ENCODE measurements at places on chromosomes 2 and 18.

GRCh38 chr2:47345590-47345924 lies 57.4 kb upstream of the MSH2 start:
- no peak for DNase-seq

- DNase-seq, result no peak
Measured at GRCh38 chr2:83686863-83687262, 772.2 kb downstream of the SUCLG1 start.

- no peak for DNase-seq
Measured at GRCh38 chr2:237280939-237281338, 133.0 kb downstream of the COL6A3 start.

DNA sequence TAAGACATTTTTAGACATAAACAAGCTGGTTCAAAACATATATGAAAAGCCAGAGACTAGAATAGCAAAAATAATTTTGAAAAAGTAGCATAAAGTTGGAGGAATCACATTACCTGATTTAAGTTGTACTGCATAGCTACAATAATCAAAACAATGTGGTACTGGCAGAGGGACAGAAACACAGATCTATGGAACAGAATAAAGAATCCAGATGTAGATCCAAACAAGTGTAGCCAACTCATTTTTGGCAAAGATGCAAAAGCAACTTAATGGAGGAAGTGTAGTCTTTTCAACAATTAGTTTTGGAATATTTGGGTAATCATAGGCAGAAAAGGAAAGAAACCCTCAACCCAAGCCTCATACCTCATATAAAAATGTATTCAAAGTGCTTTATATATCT lies 278.7 kb upstream of the ZNF521 start:
- no peak for DNase-seq

GRCh38 chr18:11274144-11274794 lies 124.9 kb upstream of the PIEZO2 start:
- no peak for DNase-seq

DNA sequence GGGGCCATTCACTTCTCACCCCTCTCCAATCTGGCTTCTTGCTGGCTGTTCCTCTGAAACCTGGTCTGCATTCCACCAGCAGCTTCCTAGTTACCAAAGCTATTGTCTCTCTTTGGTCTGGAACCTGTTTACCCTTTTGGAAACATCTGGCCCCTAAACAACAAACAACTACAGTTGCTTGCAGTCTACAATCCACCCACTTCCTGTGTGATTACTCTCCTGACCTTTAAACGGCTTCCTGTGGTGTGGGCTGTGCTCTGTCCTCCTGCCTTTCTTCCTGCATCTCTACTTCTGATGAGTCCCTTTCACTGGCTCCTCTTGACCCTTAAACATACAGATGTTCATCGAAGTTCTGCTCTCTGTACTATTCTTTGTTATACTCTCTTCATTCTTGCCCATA lies 303.8 kb downstream of the TDRD15 start:
- DNase-seq, result no peak

DNA sequence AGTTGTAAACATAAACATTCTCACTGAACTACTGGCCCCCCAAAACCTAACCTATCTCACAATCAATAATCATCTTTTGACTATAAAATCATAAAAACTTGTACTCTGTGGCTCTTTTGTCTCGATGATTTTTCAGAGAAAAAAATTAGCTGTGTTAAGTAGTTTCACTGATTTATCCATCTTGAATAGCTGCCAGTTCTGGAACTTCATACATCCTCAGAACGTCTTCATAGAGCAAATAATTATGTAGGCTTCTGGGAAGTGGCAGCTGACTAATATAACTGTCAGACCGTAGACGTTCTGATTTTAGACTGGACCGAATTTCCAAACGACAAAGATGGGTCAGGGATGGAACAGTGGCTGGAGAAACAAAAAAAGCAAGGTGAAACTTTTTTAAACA lies 97.3 kb upstream of the CHAC2 start:
- DNase-seq, result no peak

GRCh38 chr2:83970217-83970929 lies 488.7 kb downstream of the SUCLG1 start:
- DNase-seq, result no peak

DNA sequence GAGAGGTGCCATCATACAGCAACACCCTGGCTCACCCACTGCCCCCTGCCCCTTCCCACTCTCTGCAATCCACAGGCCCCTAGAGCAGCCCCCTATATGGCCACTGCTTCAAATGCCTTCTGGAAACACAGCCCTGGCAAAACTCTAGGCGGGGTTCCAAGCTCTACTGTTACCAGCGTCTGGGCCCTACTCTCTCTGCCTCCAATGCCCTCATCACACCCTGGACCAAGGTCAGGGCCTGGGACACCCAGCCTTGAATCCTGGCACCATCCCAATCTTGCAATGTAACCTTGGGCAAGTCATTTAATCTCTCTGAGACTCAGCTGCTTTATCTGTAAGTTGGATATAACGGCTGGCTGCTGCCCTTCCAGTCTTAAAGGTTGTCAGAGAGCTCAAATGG lies 39.2 kb upstream of the LOXHD1 start:
- DNase-seq, result no peak

DNA sequence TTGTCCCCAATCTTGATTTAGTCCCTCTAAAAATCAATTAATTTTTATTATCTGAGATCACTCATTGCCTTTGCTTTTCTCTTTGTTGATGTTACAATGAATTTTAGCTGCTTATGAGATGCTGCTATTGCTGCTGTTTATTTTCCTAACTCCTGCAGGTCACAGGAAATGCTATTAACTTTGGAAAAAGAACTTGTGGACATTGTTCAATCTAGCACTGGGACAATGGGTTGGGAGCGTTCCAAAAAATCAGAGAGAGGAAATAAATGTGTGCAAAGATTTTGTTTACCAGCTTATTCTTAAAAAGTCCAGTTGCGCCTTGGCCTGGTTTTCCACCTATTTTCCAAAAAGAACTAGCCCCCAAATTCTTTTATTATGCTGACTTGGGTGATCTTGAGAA lies 268.3 kb downstream of the PTH2R start:
- DNase-seq, result no peak

GRCh38 chr2:170344663-170345346 lies 166.9 kb downstream of the MYO3B start:
- DNase-seq, result no peak

DNA sequence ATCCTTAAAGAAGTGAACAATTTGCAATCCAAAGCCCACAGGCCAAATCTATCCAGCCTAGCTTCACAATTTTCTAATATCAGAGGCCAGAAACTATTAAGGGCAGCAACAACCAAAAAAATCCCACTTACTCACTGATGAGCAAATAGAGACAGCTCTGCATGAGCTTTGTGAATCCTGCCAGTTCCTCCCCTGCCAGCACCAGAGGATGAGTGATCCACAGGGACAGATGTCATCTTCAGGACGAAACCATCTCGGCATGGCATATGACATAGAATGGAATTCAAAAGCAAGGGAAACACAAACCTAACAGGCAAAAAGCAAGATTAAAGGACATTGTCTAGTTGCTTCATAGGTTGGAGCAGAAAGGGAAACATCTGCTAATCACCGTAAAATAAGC lies 2.2 kb upstream of the DSC2 start:
- no peak for DNase-seq

GRCh38 chr18:2304378-2305175 lies 266.7 kb downstream of the METTL4 start:
- DNase-seq, result no peak

- no peak for DNase-seq
Measured at GRCh38 chr2:37317746-37318145, 6.9 kb downstream of the PRKD3 start.

- DNase-seq, result no peak
Measured at GRCh38 chr18:45935591-45936335, 31.4 kb downstream of the EPG5 start.

DNA sequence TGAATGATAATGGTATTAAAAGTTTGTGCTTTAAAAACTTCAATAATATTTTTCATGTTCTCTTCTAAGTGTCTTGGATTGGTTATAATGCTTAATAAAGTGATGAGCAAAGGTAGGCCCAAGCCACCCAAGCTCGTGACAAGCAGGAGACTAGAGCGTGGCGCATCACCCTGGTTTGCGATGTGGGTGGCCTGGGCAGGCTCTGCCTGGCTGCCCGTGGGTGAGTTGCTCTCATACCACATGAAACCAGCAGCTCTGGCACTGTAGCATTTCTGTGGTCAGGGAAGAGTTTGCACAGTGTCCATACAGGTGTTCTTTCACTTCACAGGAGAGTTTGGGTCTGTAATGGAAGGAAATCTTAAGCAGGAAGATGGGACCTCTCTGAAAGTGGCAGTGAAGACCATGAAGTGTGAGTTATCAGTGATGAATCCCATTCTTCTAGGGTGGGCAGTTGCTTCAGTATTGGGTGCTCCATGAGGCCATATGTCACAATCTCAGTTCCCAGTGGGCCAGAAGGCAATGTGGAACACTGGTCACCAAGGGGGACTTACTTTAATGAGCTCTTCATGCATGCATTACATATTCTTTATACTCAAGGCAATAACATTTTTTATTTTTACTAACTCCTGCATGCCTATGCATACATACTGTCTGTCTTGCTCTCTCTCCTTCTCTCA lies 51.4 kb upstream of the TMEM87B start:
- no peak for DNase-seq

DNA sequence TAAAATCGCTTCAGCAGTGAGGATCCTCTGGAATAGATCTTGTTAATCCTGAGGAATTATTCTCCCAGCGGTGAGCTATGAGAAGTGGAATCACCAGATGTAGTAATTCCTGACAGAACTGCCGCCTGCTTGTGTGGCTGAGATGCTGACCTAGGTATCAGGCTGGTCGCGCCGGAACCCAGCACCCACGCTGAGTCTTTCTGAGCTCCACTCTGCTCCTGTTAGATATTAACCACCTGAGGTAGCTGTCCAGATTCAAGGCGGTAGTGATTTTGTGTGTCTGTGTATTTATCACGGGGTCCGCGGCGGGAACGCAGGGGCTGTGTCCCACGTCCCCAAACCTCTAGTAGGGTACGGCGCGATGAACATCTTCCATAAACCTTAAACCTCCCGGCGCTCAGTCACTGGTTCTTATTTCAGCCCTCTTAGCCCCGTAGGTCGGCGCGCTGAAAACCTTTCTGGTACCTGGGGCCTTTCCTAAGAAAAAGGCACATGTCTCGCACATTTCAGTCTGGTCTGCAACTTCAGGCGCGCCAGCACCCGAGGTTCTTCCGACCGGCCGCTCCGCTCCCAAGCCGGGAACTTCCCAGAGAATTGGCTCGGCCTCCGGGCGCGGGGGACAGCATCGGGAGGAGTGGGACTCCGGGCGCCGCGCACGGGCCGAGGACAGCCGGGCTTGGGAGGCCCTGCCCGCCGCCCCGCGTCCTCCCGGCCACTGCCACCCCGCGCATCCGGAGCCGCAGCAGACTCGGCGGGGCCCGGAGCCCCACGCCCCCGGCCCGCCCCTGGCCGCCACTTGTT lies 542 bp upstream of the CNNM3 start:
- DNase-seq, result no peak

DNA sequence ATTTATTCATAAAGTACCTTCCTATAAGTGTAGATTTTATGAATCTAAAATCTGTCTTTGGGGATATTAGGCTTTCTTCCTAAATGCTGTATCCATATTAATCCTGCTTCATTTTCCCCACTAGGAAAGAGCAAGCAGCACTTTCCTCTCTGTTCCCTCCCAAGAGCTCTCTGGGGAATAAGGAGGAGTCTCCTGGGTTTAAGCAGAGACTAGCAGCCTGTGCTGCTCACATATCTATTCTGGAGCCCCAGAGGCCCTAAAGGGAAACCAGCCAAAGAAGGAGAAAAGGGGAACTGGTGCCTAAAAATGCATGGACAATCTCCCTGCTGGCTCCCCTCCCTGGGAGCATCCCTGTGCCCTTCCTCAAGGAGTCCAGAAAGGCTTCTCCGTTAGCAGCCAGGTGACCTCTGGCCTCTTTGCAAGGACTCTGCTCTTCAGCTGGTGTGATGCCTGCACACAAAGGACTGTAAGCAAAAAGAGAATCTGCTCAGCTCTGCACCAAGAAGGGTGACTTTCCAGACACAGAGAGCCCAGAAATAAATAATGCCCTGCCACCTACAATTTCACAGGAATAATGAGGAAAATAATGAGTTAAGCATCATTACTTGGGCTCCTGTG lies 270.6 kb downstream of the SS18 start:
- no peak for DNase-seq

- DNase-seq, result no peak
Measured at GRCh38 chr2:236711440-236711839, 141.8 kb downstream of the ACKR3 start.

DNA sequence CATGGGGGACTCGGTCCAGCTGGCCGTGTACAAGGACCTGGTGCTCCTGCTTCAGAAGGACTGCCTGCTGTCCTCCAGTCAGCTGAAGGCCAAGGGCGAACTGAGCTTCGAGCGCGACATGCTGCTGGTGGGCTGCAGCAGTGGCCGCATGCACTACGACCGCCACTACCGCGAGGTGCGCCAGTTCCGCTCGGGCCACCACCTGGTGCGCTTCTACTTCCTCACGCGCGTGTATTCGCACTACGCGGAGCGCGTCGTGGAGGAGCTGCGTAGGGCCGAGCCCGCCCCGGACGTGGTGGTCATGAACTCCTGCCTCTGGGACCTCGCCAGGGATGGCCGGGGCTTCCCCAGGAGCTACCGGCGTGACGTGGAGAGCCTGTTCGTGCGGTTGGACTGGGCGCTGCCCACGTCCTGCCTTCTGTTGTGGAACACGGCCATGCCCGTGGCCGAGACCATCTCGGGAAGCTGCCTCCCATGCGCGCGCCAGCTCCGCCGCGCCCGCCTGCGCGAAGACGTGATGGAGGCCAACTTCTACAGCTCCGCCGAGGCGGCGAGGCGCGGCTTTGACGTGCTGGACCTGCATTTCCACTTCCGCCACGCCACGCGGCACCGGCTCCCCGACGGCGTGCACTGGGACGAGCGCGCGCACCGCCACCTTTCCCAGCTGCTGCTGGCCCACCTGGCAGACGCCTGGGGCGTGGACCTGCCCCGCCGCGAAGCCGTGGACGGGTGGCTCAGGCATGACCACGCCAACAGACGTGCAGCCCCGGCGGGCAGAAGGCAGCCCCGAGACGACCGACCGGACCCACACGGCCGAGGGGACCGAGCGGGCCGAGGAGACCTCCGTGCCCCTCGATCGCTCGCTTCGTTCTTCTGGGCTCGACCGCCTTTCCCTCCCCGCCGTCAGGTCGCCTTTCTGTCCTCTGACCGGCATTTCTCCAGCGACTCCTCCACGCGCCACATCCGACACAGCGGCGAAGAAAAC lies 293.9 kb upstream of the ERBB4 start:
- no peak for DNase-seq
